ENCODE measurements at places on chromosomes 12 and 14. TPM values are rescaled to one million over a fixed set of nuclear protein-coding genes. Genes with fewer than 3 reads are reported as not detected.

The HRK gene
- total RNA-seq: 23.7 TPM

The SLCO1B1 gene
- not detected for total RNA-seq

The OVCH1 gene
- total RNA-seq: not detected

The ADAM20 gene
- total RNA-seq: 0.30 TPM

The NGB gene
- not detected for total RNA-seq

The ZNF891 gene
- total RNA-seq: 5.0 TPM
